Brain (organoid and tissue), 16 donors: ENCODE measurements at places on chromosomes 5 and 9. TPM values are rescaled to one million over a fixed set of nuclear protein-coding genes. Genes with fewer than 3 reads are reported as not detected.

FRMPD1 gene
- 7.6 TPM for polyA plus RNA-seq

DNA sequence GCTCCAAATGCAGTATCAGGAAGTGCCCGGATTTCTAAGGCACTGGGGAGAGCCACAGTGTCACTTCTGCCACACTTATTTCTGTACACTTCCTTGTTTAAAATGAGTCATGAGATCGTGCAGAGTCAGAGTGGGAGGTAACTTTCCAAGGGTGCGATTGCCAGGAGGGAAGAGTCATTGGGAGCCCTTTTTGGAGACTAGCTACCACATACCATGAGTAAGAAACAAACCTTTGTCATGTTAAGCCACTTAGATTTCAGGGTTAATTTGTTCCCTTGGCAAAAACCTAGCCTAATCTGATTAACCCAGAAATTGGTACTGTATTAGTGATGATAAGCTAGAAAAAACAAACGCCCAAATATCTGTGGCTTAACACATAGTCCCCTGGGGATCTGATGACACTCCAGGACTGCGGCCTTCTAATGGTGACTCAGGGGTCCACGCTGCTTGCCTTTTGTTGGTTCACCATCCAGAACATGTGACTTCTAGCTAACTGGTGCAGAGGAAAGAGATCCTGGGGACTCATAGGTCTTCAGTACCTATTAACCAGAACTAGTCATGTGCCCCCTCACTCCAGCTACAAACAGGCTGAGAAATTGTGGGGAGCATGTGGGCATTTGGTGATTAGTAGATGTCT, 48.6 kb upstream of the TLE1 start:
- no peak for DNase-seq

GRCh38 chr5:4145511-4145910, 549.9 kb downstream of the IRX1 start:
- peak; percentile 91 for DNase-seq

DNA sequence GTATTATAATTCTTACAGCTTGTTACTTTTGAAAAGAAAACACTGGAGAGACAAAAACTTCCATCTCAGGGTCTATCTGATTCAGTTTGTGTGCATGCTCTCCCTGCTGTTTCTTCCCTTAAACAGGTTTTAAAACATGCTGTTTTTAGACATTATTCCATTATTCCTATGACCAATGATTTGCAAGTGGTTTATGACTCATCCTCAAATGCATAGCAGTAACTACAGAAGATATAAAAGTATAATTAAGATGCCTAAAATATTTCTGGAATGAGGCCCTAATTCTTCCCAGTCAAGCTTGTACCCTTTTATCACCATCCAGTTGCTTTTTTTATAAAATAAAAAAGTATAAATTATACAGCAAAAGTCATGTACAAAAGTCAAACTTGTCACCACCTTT, 3.7 kb downstream of the DTWD2 start:
- no peak for DNase-seq

DNA sequence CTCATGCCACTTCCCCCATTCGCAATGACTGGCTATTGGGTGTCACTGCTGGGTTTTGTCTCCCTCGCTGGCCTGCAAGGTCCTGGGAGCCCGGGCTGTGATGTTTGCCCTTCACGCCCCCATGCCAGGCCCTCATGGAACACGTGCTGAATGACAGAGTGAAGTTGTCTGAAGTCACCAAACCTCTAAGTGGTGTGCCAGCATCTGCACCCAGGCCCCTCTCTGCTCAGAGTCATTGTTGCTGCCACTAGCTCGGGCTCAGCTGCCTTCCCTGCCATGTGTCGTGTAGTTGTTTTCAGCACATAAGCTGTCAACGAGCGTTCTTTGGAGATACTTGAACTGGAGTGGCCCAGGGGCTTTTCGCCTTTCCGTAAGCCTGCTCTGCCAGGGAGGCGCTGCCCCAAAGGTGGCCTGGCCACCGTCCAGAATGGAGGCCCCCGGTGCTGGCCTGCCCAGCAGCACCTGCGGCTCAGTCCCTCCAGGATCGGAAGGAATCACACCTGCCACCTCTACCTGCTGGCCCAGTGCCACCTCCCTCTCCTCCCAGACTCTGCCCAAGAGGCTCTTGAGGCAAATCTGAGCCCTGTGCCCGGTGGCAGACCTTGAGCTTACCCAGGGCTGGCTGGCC, 250.1 kb downstream of the PBX3 start:
- DNase-seq: no peak

GRCh38 chr5:138824924-138825863, 49.9 kb downstream of the LRRTM2 start:
- peak; percentile 13 for DNase-seq

HSD17B3 gene
- polyA plus RNA-seq: 0.31 TPM

GRCh38 chr9:94656200-94656599, 16.9 kb upstream of the FBP1 start:
- DNase-seq: no peak
